ENCODE measurements at places on chromosomes 6 and 20.

DNA sequence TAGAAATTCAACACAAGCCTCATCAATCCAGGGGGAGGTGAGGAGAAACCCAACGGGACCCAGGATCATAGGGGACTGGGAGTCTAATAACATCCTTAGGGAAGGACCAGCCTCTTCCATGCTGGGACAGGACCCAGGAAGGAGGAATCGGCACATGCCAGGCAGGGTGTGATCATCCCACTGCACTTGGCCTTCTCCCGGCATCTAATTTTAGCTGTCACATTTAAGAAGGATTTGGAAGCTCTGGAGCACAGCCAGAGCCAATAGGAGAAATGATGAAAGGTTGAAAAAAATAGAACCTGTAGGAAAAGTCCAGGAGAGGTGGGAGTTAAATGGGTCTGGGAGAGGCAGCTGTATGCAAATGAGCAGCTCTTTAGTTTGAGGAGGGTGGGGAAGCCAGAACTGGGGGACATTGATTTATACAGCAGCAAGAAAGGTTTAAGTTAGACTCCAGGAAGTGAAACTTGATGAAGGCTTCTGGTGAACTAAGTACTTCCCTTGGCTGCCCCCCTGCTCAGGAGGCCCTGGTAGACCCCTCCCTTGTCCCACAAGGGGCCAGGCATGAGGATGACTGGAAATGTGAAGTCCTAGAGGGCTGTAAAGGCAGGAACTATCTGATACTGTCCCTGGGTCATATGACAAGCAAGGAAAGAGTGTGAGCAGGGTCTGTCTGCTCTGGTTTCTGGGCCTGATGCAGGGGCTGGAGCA, 260.3 kb downstream of the LRFN2 start:
- no peak for DNase-seq

DNA sequence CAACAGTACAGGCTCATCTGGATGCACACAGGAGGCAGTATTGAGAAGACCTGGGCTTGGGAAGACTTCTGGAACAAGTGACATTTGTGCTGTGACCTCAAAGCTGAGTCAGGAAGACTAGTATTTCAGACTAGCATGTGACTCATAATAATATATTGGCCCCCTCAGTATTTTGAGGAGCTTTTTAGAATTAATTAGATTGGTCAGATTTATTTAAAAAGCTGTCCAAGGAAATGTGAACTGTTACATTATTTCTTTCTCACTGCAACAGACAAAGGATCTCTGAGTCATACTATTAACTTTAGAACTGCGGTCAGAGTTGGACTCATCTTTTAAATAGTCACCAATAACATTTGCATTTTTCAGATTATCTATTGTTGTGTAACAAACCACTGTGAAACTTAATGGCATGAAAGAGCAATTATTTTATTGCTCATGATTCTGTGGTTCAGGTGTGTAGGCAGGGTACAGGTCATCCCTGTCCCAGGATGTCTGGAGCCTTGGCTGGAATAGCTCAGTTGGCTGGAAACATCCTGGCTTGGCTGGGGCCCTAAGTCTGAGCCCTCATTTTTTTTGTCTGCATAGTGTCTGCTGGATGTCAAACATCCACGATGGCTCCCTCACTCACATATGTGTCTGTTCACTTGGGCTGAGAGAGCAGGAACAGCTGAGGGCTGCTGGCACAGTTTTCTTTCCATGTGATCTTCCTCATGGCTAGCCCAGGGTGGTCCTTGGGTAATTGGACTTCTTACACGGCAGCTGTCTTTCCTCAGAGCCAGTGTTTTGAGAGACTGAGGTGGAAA, 46.9 kb downstream of the MAP3K4 start:
- DNase-seq, result no peak

GRCh38 chr6:43717822-43718221, 30.2 kb upstream of the MRPS18A start:
- DNase-seq, result no peak

DNA sequence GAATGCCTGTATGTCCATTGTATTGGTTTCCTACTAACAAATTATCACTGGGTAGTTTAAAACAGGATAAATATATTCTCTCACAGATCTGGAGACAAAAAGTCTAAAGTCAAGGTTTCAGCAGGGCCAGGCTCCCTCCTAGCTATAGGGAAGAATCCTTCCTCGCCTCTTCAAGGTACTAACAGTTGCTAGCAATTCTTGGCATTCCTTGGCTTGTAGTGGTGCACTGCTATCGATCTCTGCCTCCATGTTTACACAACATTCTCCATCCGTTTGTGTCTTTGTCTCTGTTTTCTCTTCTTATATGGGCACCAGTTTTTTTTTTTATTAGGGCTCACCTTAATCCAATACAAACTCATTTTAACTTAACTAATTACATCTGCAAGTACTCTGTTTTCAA, 48.9 kb downstream of the OR2B6 start:
- DNase-seq, result no peak

DNA sequence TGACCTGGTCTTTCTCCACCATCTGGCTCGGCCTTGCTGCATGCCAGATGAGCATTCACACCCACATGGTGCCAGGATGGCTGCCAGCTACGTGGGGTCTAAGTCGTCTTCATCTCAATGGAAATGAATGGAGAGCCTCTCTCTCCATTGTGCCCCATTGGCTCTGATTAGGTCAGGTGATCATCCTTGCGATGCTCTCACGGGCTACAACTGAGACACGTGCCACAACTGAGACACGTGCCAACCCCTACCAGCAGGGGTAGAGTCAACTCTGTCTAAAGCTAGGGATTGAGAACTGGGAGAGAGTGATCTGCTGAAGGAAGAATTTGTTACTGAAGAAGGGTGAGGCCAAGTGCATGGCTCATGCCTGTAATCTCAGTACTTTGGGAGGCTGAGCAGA, 67.3 kb upstream of the RALY start:
- no peak for DNase-seq

- no peak for DNase-seq
Observed at GRCh38 chr6:169943241-169944060, 192.0 kb downstream of the ERMARD start.

GRCh38 chr20:23362392-23363256, 642 bp downstream of the GZF1 start:
- DNase-seq, result no peak

DNA sequence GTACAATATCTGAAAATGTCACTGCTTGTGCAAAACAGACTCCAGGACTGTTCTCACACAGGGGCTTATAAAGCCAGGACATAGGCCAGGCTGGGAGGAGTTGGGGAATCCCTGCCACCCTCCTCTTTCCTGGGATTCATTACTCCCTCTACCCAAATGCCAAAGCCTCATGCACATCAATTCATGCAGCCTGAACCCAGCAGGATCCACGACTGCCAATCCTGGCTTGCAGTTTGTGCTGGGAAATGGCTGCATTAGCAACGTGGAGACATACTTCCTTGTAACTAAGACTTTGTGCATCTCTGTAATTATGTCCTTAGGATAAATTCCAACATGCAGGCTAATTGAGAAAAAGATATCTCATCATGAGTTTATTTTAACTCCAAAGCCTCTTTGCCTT, 143.8 kb downstream of the SYCP2 start:
- DNase-seq, result no peak

- DNase-seq, result peak; percentile 24
Observed at GRCh38 chr6:56359201-56359899, 112.0 kb upstream of the COL21A1 start.

GRCh38 chr20:16191496-16191895, 381.8 kb downstream of the KIF16B start:
- no peak for DNase-seq

GRCh38 chr6:40439026-40439800, 148.0 kb downstream of the LRFN2 start:
- DNase-seq, result no peak

DNA sequence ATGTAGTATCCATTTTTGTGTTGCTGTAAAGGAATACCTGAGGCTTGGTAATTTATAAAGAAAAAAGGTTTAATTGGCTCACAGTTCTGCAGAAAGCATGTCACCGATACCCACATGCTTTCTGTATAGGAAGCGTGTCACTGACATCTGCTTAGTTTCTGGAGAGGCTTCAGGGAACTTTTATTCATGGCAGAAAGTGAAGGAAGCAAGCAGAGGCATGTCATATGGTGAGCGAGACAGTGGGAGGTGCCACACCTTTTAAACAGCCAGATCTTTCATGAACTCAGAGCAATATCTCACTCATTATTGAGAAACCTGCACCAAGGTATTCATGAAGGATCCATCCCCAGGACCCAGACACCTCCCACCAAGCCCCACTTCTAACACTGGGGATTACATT, 3.5 kb downstream of the SUMO4 start:
- DNase-seq, result no peak

- no peak for DNase-seq
Observed at GRCh38 chr20:55830121-55830827, 175.0 kb downstream of the CBLN4 start.

DNA sequence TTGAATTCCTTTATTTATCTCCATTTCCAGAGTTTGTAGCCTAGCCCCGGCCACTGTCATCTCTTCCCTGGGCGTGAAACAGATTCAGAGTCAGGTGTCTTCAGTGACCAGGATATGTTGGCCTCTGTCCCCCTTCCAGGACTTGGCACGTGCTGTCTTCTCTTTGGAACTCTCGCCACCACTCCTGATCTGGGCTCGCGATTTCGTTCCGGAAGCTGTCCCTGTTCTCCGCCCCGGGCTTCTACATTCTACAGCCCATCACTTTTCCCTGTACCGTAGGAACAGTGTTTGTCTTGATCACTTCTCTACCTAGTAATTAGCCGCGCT, 739 bp downstream of the GSS start:
- no peak for DNase-seq

DNA sequence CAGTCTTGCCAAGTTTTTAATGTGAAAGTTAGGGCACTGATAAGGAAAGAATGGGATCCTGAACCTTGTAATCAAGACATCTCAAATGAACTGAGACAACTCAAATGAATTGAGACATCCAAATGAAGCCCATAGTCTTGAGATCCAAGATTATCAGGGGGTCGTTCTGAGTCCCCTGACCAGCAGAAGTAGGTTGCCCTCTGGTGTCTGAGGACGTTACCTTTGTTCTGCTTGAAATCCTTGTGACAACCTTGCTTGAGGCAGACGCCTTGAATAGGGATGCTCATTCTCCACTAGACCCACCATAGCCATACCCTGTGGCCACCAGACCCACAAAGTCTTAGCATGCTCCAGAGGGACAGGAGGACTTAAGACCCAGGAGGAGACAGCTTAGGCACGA, 37.7 kb downstream of the ZBTB9 start:
- DNase-seq, result no peak

GRCh38 chr20:36367907-36368799, 62.0 kb downstream of the DLGAP4 start:
- DNase-seq, result no peak

DNA sequence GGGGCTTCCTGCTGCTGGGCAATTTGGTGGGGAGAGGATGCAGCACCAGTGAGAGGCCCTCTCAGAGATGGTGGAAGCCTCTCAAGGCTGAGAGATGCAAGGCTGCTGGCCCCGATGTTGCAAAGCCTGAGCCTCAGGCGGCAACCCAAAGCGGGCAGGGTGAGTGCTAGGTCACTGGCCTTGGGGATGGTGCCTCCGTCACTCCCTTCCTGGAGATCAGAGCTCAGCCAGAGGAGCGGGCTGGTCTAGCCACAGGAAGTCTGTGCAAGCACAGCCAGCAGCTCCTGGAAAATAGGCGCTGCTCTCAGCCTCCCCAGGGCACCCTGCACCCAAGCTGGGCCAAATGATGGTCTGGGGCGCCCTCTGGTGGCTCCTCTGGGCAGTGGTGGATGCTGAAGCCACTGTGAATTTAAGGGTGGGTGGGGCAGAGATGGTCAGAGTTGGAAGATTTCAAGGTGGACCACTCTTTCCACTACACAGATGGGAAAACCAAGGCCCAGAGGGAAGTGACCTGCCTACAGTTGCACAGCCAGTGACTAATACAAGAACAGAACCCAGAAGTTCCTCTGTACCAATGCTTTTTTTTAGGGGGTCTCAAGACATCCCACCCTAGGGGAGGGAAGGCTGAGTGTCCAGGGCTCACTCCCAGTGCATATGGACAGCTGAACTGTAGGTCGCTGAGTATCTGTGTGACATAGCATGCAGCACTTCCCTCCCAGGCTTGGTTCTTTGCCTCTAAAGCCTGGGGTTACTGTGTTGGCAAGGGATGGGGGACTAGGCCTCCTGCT, 20.8 kb downstream of the C20orf203 start:
- DNase-seq, result peak; percentile 87

DNA sequence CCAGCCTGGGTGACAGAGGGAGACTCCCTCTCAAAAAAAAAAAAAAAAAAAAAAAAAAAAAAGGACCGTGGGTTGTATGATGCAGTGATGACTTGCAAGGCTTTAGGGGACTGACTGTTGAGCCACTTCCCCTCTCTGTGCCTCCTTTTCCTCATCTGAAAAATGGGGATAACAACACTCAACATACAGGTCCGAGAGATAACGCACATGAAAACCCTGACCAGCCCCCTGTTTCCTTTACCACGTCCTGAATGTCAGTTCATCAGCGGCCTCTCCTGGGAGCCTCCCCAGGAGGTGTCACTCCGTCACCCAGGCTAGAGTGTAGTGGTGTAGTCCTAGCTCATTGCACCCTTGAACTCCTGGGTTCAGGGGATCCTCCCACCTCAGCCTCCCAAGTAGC, 3.9 kb downstream of the SLA2 start:
- DNase-seq, result no peak

DNA sequence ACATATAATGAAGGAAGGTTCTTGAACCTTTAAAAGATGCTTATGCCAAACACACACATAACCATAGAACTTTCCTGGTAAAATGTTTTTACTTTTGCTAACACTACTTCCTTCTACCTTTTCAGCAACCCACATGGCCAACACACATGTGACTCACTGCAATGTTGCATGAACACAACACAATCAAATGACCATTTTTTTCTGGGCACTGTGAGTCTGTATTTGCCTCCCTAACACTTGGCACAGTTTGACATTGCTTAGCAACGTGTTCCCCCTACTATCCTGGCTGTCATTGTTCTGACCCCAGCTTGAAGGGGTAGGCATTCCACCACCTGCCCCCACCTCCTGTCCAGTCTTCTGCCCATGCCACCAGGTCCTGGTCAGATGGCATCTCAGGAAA, 204.8 kb upstream of the PRND start:
- no peak for DNase-seq

GRCh38 chr6:90894285-90895130, 307.6 kb upstream of the MAP3K7 start:
- DNase-seq, result no peak

- DNase-seq, result no peak
Observed at GRCh38 chr6:13005994-13006393, 289.4 kb downstream of the PHACTR1 start.

DNA sequence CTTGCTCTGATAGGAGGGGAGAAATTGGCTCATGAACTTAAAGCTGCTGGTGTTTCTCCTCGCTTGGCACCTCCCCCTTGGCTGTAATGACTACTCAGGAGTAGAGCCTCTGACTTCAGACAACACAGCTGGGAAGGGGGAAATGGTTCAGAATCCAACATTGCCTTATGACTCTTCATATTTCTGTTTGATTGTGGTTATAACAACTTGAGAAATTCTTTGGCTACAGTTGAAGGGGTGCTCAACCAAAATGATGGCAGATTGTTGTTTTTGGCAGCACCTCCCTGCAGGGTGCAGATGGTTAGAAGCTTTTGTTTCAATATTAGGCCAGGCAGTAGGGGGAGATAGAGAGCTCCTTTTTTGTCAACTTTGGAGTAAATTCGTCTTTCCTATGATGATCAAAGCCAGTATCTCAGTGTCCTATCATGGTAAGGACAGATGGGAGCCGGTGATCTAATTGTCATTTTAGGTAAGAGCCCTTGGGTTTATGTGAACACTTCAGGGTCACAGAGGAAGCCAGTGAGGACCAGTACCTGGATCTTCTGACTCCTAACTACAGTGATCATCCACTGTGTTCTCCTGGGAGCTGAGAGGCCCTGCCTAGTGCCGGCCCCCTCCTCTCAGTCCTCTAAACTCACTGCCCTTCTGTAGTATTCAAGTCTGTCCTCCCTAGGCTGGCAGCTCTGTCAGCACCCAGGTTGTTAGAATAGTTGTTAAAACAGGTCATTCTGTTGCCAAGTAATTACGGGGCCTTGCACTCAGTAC, 39.9 kb downstream of the RPRD1B start:
- DNase-seq, result no peak
